ENCODE measurements at places on chromosomes 3 and 15. TPM values are rescaled to one million over a fixed set of nuclear protein-coding genes. Genes with fewer than 3 reads are reported as not detected.

DNA sequence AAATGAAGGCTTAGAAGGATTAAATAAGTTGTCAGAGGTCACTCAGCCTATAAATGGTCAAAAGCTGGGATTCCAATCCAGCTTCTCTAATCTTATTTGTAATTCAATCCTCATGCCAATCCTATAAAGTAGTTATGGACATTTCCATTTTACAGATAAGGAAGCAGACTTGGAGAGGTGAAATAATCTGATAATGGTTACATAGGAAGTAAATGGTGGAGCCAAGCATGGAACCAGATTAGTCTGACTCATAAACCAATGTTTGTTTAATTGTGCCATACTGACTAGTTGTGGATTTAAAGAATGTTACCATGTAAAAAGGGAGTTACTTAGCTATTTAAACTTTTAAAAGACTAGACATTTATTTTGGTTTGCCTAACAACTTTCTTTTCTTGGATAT, 59.7 kb downstream of the KCNAB1 start:
- peak; percentile 35 for DNase-seq

DNA sequence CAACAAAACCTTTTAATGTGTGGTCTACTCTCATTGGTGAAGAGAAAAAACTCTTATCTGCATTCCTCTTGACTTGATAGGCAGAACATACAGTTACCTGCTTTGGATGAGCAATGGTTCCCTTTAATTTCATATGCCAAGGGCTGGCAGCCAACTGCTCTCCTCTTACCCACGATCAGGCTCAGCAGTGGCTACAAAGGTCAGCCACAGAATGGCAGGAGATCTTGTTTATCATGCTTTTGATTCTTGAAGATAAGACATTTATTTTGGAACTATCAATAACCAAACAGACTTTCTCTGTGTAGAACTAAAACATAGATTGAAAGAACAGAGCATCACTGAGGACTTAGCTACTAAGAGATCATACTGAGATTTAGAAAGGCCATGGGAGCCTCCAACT, 6.1 kb upstream of the IREB2 start:
- no peak for DNase-seq

- DNase-seq: no peak
Measured at GRCh38 chr3:117603097-117603496, 893.5 kb downstream of the TUSC7 start.

DNA sequence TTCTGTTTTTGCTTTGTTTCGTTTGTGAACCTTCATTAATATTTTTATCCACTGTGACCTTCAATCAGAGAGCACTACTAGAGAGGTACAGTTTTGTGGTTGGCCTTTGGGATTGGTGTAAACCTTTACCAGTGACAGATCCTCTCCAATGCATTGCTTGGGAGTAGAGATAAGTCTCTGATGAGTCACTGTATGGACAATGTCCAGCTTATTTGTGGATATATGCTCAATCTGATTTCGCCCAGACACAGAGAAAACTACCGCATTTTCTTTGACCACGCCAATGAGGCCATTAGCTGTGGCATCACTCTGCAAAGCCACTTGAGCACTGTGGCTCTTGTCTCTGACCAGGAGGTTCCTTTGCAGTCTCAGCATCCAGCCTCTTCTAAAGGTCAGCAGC, 964.7 kb downstream of the TUSC7 start:
- no peak for DNase-seq

DNA sequence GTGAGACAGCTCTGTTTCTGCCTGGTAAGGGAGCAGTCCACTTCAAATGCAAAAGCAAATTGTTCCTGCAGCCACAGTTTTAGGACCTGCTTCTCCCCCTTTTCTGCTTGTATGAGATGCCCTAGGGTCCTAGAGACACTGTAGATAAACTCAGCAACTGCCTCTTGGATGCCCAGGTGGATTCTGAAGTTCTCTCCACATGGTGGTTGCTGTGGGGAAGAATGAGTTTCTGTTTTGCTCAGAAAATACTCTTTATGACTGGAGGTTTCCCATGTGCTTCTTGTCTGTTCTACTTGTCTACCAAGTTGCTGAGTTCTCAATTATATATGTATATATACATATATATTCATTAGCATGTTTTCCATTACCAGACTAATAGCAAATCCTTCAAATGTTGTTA, 5.6 kb upstream of the ZNF80 start:
- DNase-seq: no peak

CSPG4 gene
- not detected for polyA plus RNA-seq

GRCh38 chr3:158789592-158789991, 12.3 kb upstream of the MFSD1 start:
- DNase-seq: peak; percentile 75

- no peak for DNase-seq
Measured at GRCh38 chr15:59686389-59686788, 2.7 kb downstream of the BNIP2 start.

- DNase-seq: no peak
Measured at GRCh38 chr3:116033516-116033915, 410.2 kb downstream of the GAP43 start.

GRCh38 chr3:160748787-160749186, 7.2 kb upstream of the PPM1L start:
- DNase-seq: no peak

CPNE9 gene
- polyA plus RNA-seq: not detected

GRCh38 chr3:18791182-18791581, 357.1 kb upstream of the KCNH8 start:
- DNase-seq: no peak

CPB1 gene
- not detected for polyA plus RNA-seq

DNA sequence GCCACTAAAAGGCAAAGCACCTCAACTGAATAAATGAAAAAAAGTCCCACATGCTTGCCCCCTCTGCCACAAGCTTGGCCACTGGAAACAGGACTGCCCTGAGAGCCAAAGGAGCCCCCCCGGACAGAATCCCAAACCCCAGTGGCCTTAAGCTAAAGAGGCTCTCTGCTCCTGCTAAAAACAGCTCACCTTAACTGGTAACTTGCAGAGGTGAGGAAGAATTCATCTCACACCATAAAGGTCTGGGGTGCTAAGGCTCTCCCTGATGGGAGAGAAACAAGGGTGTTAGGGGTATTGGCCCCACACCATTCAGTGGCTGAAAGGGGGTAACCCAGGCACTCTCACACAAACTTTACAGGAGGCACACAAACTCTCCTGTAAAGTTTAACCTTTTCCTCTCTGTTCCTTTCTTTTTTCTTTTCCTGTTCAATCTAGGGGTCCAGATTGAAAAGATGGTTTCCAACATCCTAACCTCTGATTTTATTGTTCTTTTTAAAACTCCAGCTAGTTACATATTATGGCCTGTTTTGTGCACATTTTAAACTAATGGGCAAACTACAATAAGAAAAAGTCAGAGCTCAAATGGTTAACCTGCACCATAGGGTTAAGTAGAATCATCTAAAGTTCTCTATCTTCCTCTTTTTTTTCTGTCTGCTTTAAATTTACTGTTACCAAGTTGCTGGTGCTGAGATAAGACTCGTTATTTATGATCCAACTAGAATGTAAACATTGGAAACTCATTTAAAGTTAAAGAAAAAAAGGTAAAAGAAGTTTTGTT, 19.9 kb downstream of the TRANK1 start:
- no peak for DNase-seq

DNA sequence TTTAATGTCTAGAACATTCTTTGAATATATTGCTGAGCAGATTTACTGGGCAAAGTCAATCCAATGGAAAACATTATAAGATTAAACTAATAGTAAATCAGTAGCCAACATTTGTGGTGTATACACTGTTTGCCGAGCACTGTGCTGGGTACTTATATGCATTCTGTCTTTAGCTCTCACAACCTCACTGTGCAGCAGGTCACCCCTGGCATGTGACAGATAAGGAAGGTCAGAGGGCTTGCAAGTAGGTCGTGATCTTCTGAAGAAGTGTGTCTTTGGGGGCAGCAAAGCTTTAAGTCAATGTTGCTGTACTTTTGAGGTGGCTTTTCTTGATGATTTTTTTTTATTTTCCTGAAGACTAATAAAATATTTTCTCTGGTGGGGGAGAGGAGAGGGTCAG, 62.2 kb downstream of the TCAIM start:
- DNase-seq: no peak

DNA sequence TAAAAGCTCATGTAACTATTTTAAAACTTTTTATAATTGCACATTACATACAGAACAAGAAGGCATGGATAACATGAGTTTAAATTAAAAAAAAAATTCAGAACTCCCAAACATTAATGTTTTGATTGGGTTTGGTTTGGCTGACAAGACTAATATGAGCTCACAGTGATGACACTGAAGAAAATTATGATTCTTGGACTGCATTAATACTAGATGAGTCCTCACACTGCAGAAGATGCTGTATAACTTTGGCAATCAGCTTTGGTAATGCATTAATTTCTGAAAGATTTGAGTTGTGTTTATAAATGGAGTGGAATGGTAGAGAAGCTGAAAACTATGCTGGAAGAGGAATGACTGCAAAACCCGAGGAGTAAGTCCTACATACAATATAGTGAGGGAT, 358.9 kb downstream of the PLCL2 start:
- DNase-seq: no peak

GRCh38 chr15:70314018-70314354, 216.3 kb upstream of the TLE3 start:
- DNase-seq: no peak

ALG1L2 gene
- polyA plus RNA-seq: not detected

DNA sequence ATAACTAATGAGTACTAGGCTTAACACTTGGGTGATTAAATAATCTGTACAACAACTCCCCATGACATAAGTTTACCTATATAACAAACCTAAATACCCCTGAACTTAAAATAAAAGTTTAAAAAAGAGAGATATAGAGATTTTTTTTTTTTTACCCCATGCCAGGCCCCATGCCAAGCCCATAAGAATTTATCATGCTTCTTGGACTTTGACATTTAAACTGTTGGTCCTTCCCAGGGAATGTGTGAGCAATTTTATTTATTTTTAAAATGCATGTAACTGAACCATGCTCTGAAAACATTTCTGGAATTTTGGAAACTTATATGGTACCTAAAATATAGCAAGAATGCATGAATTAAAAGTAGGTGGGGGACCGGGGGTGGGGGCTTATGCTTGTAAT, 26.3 kb downstream of the KLHL6 start:
- no peak for DNase-seq

- DNase-seq: no peak
Measured at GRCh38 chr3:23479026-23479425, 275.9 kb downstream of the UBE2E2 start.

DLL4 gene
- polyA plus RNA-seq: 57.8 TPM

DNA sequence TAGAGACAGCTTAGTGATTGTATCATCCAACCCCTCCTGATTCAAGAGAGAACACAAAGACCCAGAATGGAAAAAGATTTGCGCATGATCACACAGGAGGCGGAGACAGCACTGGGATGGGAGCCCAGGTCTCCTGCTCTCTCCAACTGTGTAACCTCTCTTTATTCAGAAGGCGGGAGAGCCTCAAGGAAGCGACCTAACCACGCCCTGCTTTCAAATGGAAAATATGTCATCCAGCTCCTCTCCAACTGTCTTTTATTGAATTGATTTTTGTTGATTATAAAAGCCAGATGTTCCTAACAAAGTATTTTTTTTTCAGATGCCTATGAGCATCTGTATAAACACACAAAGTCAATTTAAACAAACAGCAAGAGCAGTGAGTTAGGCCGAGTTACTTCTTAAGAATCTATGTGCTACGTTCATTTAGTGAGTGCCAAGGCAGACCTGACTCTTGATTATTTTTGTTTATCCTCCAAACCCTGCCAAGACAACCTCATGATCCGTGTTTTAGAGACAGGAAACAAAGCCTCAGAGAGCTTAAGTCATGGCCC, 74.5 kb downstream of the BFSP2 start:
- DNase-seq: no peak

FGF7 gene
- polyA plus RNA-seq: not detected

ARNT2 gene
- polyA plus RNA-seq: 0.03 TPM

GRCh38 chr15:63918901-63919348, 85.2 kb upstream of the HERC1 start:
- DNase-seq: no peak

Data from endothelial cell of umbilical vein (primary cell).